ENCODE measurements at places on chromosomes 2 and 18. TPM values are rescaled to one million over a fixed set of nuclear protein-coding genes. Genes with fewer than 3 reads are reported as not detected.

Gene PLGLB1
- 4.4 TPM for total RNA-seq

Gene DAW1
- not detected for total RNA-seq

GRCh38 chr2:2757764-2758163 is 426.7 kb upstream of the MYT1L start:
- DNase-seq, result no peak

Gene MAB21L4
- total RNA-seq, result not detected

Gene NBEAL1
- 9.9 TPM for total RNA-seq

Gene ASXL3
- total RNA-seq, result not detected

DNA sequence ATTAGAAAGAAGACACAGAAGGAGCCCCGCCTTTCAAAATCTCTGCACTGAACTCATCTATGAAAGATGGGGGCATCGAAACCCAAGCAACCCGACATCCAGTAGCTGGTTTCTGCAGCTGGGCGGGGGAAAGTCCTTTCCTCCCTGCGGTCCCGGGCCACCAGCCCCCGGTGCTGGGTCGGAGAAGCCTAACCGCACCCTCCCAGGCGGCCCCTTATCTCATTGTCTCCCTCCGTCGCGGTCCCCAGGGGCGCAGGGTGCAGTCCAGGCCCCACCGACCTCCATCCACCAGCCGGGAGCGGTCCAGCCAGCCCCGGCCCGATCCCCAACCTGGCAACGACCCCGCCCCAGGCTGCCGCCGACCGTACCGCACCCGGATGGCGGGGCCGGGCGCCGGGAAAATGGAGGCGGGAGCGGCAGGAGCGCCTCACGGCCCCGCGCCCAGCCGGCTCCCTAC is 452 bp downstream of the RAPH1 start:
- DNase-seq, result peak; percentile 47

- DNase-seq, result no peak
Measured at GRCh38 chr2:176784633-176785200, 427.9 kb upstream of the HNRNPA3 start.

DNA sequence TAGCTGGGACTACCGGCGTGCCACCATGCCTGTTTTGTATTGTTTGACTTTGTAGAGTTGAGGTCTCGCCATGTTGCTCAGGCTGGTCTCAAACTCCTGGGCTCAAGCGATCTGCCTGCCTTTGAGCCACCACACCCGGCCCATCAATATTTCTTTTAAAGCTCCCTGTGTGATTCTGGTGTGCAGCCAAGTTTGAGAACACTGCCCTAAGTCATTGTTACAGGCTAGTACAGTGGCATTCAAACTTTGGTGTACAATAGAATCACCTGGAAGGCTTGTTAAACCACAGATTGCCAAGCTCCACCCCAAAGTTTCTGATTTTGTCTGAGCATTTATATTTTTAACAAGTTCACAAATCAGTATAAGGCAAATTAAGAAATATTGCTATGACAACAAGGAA is 99.9 kb downstream of the RBBP8 start:
- no peak for DNase-seq

- DNase-seq, result peak; percentile 28
Measured at GRCh38 chr2:651951-652373, 25.2 kb downstream of the TMEM18 start.

- DNase-seq, result peak; percentile 37
Measured at GRCh38 chr2:127574656-127575055, 39.2 kb downstream of the MYO7B start.

DNA sequence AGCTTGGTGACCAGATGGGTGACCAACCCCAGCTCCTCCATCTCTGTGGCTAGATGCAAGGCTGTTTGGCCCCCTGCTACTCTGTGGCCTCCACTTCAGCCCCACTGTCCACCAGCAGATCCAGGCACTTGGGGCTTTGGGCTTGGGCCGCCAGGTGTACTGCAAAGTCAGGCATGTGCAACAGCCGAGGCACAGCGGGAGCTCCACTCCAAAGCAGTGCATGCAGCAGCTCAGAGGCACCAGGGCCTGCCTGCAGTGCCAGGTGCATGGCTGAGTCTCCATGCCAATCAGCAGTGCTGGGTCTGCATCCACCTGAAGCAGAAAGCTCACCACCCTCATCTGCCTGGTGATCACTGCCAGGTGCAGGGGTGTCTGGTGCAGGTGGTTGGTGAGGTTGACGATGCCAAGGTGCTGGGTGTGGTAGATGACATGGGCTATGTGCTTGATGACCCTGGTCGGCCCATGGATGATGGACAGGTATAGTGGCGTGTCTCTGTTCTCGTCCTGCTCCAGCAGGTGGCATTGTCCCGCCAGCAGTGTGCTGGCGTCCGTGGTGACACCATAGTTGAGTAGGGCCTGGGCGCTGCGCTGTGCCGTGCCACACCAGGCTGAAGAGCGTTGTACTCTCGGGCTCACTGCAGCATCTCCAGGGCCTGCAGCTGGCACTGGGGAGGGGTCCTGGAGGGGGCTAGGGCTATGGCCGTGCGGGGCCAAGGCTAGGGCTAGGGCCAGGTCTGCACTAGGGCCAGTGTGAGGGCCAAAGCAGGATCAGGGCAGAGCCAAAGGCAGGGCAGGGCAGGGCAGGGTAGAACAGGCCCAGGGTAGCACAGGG is 1.0 kb upstream of the ANKRD62 start:
- DNase-seq, result peak; percentile 41

Gene GNLY
- 364 TPM for total RNA-seq
